SK-N-MC (cell line): ENCODE measurements at places on chromosomes 5 and 9.

- no peak for DNase-seq
Observed at GRCh38 chr5:158522776-158523175, 576.9 kb downstream of the EBF1 start.

DNA sequence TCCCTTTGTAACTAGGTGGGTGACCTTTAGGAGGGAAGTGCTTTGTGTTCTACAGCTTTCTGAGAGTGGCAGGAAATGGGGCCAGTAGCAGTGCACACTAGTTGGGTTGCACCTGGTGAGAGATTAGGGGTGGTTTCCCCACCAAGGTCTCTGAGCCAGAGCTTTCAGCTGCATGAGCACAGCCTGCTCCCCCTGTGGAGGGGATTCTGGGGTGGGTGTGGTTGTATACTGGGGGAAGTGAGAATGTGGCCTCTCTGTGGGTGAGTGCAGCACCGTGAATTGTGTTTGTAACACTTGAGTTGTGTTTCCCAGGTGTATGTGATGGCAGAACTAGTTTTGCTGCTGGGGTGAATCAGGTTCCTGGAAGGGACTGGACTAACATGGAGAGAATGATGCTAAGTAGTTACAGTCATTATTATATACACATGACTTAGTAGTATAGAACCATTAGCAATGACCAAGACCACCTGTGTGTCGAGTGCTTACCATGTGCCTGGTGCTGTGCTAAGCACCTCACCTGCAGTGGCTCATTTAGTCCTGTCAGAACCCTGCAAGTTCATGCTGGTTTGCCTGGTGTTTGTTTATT is 11.8 kb upstream of the CXXC5 start:
- no peak for DNase-seq

- DNase-seq = no peak
Observed at GRCh38 chr5:23235246-23235645, 272.2 kb upstream of the PRDM9 start.

GRCh38 chr9:89690334-89690912 is 85.6 kb downstream of the GADD45G start:
- no peak for DNase-seq

DNA sequence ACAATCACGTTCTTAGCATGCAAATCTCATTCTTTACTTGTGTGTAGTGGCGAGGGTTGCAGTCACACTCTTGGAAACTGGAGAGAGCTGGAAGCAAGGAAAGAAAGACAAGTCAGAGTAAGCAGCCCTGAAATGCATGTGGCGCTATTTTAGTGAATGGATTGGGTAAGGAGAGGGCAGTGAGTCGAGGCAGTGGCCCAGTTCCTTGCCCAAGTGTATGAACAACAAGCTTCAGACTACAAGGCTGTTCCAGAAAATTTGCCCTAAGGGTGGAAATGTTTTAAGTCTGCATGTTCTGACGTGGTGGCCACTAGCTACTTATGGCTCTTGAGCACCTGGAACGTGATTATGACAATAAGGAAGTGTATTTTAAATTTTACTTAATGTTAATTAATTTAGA is 59.4 kb upstream of the PTPN3 start:
- DNase-seq = no peak

DNA sequence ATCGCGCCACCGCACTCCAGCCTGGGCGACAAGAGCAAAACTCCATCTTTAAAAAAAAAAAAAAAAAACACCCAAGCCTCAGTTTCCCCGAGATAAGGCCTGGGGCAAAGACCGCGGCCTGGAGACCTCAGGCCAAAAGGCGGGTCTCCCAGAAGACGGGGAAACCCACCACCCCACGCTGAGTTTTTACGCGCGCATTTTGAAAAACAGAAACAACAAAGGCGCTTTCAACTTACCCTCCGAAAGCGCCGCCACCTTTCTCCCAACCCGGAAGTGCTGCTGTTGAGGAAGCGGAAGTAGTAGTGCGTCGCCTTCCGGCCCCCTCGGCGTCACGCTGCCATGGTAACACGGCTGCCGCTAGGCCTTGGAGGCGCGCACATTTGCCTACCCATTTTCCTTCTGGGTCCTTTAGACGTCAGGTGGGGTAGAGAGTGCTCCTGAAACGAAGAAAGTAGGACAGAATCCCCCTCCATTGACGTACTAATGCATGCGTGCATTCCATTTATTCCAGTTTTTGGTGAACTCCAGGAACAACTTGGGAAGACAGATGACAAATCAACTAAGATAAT is at the start of gene TTF1:
TTF1 (minus strand) TSS at position 287 of the 569 bp plus-strand sequence. CDS start 4,019 bp downstream, outside the sequence.
- peak; percentile 37 for DNase-seq

DNA sequence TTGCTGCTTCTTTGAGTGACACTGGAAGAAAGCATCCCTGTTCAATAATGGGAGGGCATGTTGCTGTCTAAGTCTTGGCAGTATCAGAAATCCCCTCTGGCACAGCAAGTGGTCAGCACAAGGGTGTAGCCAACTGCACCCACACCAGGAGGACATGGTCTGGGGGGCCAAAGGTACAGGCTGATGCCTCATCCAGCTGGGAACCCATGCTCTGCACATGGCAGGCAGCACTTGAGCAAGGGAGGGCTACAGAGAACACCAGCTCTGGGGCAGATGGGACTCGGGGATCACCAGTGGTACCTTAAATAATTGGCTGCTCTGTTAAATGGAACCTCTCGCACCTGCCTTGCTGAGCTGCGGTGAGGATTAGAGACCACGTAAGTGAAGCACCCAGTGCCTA is 265.2 kb downstream of the SYK start:
- no peak for DNase-seq

DNA sequence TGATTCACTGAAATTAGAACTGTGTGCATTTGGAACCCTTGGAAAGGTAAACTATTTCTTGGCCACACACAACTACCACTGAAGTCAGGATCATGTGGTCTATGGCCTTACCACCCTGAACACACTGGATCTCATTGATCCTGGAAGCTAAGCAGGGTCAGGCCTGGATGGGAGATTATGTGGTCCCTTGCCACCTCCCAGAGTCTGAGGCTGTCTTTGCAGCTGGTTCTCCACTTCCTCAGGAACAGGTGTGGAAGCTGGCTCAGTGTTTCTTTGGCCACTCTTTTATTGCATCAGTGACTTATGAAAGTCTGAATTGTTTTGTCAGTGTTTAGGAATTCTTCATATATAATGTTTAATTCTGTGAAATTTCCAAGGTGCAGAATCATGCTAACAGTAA is 89.2 kb downstream of the TEK start:
- DNase-seq = no peak

DNA sequence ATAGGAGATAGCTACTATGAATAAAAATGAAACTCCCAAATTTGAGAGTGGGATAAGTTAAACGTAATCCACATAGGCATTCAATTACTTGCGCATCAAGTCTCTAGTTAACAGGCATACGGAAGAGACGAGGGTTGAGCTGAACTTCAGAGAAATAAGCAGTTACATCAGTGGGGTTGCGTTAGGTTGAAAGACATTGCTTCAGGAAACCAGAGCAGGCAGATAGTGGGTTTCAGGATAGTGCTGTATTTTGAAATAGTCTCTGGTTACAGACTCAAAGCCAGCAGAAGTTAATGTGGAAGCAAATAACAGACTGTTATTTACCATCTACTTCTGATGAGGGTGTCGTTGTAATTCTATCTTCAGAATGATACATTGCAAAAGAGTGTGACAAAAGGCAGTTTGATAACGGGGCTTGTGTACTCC is 533.4 kb downstream of the PDE4D start:
- DNase-seq = no peak

GRCh38 chr9:98708933-98709911 is at the start of gene GABBR2:
Gene GABBR2 (minus strand): TSS chr9:98708935. CDS start chr9:98708737, 198 bp downstream.
- DNase-seq = no peak

- DNase-seq = no peak
Observed at GRCh38 chr5:36613771-36614656, 7.6 kb downstream of the SLC1A3 start.

- no peak for DNase-seq
Observed at GRCh38 chr5:83184534-83184933, 107.2 kb downstream of the XRCC4 start.

DNA sequence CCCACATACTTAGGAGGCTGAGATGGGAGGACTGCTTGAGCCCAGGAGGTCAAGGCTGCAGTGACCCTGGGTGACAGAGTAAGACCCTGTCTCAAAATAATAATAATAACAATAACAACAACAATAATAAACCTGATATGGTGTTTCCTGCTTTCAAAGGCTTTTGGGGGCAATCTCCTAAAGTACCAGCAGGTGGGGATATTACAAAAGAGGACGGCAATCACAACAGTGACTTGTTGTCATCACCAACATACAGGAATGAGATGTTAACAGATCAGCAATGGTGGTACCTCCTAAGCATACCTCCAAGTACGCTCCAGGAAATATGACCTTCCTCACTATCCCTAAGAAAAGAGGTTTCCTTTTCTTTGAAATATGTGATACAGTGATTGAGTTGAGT is 91.1 kb upstream of the RNF180 start:
- no peak for DNase-seq

- no peak for DNase-seq
Observed at GRCh38 chr5:135851186-135851914, 16.9 kb downstream of the SLC25A48 start.

GRCh38 chr5:80406980-80407734 is 707 bp upstream of the ZFYVE16 start:
- no peak for DNase-seq

GRCh38 chr5:6194906-6195612 is 183.3 kb downstream of the MED10 start:
- no peak for DNase-seq

GRCh38 chr5:85591311-85591710 is 1026.4 kb upstream of the COX7C start:
- DNase-seq = no peak

DNA sequence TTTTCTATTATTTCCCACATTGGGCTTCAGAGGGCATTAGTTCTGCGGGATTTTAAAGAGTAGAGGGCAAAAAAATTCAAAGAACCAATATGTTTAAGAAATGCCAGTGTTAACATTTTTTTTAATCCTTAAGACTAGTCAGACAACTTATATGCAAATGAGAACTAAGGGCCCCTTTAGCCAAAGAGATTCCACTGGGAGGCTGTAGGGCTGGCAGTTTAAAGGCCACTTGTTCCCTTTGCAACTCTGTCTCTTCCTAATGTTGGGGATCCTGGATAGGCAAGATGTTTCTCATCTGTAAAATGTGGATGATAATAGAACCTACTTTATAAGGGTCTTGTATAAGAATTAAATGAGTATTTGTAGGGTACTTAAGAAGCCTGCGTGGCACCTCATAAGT is 1395.9 kb downstream of the PTPRD start:
- no peak for DNase-seq

DNA sequence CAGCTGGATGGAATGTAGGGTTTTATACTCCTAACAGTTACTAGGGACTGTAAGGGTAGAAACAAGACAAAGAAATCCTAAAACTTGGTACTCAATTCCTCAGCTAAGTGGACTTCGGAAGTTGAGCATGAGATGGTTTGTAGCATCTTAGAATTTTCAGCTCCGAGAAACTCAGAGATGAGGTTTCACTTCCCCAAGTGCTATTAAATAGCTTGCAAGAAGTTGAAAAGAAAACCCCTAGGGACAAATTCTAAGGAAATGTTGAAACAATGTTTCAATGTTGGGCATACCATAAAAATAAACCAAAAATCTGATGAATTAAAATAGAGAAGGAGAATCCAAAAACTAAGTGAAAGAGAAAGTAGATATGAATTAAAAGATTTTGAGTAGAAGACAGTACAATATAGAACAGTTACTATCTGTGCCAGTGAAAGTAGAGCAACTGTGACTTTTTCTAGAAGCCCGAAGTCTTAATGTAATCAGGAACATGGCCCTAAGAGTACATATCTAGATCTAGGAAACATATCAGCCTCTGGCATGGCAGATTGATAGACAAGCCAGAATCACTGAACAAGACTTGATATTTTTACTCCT is 308.6 kb upstream of the RGMB start:
- DNase-seq = no peak

DNA sequence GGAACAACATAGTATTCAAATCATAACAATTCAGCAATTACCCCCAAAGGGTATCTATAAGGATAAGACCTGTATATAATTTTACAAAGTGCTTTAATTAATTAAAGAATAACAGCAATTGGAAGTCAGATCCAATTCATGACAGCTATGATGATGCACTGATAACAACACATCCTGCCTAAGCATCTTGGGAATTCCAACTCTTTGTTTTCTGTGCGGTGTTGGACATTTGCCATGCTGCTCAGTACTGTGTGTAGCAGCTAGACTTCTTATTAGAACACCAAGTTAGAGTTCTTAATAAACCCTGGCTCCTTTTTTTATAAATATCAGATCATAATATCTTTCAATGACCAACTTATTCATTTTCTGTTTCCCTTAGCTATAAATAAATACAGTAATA is 209.0 kb downstream of the SEC61B start:
- DNase-seq = no peak

DNA sequence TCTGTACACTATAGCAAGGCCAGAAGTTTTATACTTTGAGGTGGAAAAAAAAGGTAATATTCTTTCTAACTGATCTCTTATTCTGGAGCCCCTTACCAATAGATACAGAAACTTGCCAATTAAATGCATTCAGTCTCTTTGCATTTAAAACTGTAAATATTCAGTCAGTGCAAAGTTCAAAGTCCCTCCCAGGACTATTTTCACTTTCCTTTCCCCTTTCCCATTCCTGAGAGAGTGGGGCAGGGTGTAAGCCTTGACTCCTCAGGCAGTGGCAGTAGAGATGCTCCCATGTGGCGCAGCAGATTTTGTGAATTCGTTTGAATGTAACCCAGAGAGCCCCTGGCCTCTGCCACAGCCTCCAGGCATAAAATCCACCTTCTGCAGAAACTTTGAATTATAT is 29.9 kb downstream of the CETN3 start:
- DNase-seq = no peak

DNA sequence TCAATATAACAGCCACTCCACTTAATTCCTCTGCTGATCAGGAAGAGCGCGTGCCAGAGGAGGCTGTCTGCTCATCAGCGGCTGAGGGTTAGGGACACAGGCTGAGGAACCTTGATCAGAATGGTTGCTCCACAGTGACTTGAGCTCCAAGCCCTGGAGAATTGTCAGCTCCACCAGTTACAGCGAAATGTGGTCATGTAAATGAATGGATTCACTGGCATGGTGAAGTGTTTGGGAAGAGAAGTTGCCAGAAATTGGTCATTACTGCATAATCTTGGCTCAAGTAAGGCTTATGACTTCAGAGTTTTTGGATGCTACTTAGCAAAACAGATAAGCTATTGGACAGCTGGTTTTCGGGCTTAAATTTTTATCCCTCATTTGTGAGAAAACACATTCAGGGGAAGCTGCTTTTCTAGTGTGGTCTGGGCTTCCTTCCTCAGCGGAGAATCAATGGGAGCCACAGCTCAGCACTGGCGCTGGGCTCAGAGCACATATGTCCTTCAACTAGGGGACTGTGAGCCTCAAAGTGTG is 65.0 kb downstream of the PRRT1B start:
- no peak for DNase-seq
